Endothelial cell of umbilical vein (primary cell): ENCODE measurements at places on chromosomes 6 and 20. TPM values are rescaled to one million over a fixed set of nuclear protein-coding genes. Genes with fewer than 3 reads are reported as not detected.

- no peak for DNase-seq
Observed at GRCh38 chr6:30157581-30157980, 3.4 kb downstream of the TRIM10 start.

The THBS2 gene
- polyA plus RNA-seq = 0.08 TPM in 2 replicates

The GSS gene
- polyA plus RNA-seq = 60.3 and 65.1 TPM in 2 replicates

- peak; percentile 96 for DNase-seq
Observed at GRCh38 chr20:51660672-51661608, 107.2 kb downstream of the ATP9A start.

DNA sequence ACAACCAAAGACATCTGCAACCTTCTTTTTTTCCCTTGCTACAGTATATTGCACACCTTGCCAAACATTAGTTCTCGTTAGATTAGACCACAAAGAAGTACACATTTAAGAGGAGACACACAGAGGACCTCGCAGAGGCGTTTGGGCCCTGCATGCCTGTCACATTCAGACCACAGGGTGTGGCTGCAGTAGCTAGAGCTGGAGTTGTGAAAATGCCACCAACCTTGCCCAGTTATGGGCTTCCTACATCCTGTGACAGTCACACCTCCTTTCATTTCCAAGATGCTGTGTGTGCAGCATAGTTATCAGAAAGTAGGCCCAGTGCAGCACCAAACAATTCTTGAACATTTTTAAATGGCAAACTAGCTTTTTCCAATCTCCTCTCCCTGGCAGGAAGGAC lies 2.4 kb downstream of the SYNE1 start:
- DNase-seq = no peak

The ID1 gene
- 152 and 182 TPM in 2 replicates for polyA plus RNA-seq

The PRDM13 gene
- not detected in 2 replicates for polyA plus RNA-seq

DNA sequence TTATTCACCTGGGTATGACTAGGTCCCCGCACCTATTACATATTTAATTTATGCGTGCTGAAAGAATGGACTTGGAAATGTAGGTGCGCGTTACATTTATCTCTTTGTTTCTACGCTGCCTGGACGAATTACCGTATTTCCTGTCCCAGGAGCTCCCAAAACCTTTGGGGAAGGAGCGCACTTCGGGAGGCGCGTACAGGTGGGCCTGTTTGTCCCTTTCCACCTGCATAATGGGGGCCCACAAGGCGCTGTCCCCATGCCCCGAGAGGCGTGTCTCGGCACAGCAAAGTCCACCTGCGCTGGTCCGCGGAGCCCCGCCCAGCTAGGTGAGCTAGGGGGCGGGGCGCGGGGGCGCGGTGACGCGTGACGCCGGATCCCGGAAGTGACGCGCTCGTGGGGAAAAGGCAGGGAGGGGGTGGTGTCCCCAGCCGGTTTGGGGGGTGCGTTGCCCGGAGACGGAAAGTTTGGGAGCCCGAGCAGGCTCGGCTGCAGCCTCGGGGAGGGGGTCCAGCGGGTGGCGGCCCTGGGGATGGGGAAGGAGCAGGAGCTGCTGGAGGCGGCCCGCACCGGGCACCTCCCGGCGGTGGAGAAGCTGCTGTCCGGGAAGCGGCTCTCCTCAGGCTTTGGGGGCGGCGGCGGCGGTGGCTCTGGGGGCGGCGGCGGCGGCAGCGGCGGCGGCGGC lies at the start of gene ANKS1A:
Gene ANKS1A, plus strand, starts transcription at position 382 of the 682 bp plus-strand sequence. Its CDS starts 148 bp downstream, at position 530.
- DNase-seq = peak; percentile 48

The ULBP2 gene
- polyA plus RNA-seq = 22.8 and 26.4 TPM in 2 replicates

The SLC24A3 gene
- polyA plus RNA-seq = not detected in 2 replicates

GRCh38 chr6:25642667-25643328 lies 9.2 kb upstream of the SCGN start:
- no peak for DNase-seq

DNA sequence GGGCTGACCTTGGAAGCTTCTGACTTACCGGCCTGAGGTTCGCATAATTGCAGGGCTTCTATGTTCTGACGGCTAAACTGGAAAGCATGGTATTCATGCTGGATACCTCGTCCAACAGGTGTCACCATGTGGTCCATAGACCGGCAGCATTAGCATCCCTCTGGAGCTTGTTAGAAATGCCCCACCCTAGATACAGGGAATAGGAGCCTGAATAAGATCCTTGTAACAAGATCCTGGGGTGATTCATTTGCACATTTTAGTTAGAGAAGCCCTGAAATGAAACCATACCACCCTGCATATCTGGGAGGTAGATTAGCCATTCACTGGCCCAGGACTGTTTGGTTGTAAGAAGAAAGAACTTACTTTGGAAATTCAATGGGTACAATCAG lies 77.7 kb downstream of the TMEM170B start:
- DNase-seq = peak; percentile 51

DNA sequence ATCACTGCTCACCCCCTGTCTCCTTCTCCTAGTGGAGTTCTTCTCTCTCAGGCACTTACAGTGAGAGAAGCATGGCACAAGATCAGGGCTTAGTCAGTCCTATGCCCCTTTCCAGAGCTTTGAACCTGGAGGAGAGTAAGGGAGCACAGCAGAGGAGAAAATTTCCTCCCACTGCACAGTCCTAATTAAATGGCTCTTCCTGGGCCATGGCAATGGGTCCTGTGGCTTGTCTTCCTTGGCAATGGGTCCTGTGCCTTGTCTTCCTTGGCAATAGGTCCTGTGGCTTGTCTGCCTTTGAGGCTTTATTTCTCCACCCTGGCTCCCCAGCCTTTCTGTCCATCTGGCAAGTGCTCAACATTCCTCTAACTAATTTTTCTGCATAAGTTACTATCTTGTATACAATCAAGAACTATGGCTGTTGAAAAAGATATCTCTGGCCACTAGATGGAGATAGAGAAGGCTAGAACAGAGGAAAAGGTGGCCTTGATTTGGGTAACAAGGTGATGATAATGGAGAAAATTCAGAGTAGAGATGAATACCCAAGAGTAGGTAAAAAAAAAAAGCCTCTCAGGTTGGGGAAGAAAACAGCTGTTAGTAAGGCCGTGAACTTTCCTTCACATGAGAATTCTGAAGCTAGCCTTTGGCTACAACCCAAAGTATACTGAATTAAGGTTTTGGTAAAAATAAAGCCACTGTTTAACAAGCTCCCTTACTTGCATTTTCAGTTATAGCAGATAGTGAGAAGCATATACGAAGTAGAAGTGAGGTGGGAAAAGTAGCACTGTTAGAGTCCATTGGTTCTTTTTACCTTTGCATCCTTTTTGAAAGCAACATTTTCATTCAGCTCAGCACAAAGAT lies 504.9 kb downstream of the DOK5 start:
- no peak for DNase-seq

GRCh38 chr20:34956041-34956458 lies 382 bp downstream of the MYH7B start:
- DNase-seq = no peak

The MEP1A gene
- not detected in 2 replicates for polyA plus RNA-seq

The STMND1 gene
- polyA plus RNA-seq = not detected in 2 replicates

GRCh38 chr6:80183019-80183795 lies 76.7 kb downstream of the BCKDHB start:
- peak; percentile 29 for DNase-seq

DNA sequence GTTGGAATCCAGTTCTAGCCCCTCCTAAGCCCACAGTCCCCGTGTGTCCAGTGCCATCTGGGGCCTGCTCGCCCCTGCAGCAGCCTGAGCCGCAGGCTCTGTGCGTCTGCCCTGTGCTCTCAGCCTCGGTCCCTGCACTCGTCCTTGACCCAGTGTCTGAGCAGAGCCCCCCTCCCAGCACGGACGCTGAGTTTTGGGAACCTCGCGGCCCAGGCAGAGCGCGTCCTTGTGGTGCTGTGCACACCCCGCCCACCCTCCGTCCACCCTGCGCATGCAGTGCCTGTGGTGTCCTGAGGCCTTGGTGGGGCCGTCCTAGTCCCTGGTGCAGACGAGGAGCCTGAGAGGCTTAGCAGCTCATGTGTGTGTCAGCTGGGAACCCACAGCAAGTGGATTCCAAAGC lies 31.6 kb downstream of the OSBPL2 start:
- DNase-seq = no peak

DNA sequence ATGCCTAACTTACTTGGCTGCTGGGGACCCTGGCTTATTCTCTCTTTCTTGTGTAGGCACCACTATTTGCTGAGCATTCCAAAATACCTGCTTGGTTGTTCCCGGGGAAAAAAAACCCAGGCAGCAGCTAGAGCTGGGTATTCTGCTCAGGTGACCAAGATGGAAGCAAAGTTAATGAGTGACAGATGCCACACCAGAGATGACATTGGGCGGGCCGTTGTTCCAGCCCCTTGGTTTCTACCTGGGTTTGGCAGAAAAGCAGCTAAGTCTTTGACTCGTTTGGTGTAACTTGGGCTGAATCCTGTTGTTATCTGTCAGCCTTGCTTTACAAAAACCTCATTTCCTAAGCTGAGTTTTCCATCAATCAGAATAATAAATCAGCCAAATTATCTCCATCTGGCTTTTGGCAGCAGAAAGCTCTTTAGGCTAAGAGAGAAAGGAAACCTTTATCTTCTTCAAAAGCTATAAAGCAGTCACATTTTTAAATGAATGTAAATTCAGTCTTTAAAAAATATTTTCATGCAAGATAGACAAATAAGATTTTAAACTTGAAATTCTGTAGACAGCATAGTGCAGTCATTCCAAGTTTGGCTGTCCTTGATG lies 202.0 kb upstream of the GMDS start:
- DNase-seq = no peak

The SLC32A1 gene
- polyA plus RNA-seq = 0.04 TPM in 1 of 2 replicates, not detected in the other

- no peak for DNase-seq
Observed at GRCh38 chr20:12824328-12825225, 184.2 kb upstream of the SPTLC3 start.

DNA sequence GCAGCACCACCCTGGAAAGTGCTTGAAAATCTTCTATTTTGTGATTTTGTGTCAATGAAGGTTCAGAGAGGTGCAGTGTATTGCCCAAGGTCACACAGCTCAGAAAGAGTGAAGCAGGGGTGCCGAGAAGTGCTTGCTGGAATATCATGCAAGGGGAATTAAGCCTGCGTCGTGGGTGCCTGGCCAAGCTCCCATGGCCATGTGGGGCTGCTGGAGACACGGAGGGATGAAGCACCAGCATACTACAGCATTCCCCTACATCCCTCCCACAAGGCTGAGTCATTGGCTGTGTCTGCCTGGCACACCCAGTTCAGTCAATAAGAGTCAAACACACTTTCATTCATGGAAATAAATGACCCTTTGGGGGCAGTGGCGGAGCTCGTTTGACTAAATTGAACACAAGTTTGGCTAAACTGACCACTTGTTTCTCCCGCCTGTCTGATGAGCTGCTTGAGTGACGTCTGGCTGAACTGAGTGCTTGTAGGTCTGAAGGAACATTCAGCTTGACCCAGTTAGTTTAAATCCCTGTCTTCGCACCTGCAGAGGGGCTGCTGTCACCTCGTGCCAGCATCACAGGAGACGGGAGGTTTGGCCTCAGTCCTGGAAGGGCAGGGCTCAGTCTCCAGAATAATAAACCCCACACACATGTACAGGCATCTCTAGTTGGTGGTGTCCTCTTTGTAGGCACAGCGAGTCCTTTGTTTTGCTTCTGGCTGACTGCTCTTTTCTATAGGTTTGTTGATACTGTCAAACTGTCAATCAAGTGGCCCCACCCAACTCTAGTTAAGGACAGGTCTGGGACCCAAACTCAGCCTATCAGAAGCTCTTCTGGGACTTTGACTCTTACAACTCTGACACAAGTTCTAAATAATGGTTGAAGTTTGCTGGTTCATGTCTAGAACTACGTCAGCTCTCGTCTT lies 8.4 kb upstream of the TGM2 start:
- peak; percentile 71 for DNase-seq

The GLP1R gene
- not detected in 2 replicates for polyA plus RNA-seq

The MOXD1 gene
- 0.01 and 0.06 TPM in 2 replicates for polyA plus RNA-seq

- DNase-seq = no peak
Observed at GRCh38 chr6:114053791-114054190, 82.8 kb upstream of the HDAC2 start.
